ENCODE measurements at places on chromosomes 12 and 14.

- no peak for DNase-seq
These were observed 71.4 kb downstream of the SLC41A2 start for GRCh38 chr12:104886418-104887401.

DNA sequence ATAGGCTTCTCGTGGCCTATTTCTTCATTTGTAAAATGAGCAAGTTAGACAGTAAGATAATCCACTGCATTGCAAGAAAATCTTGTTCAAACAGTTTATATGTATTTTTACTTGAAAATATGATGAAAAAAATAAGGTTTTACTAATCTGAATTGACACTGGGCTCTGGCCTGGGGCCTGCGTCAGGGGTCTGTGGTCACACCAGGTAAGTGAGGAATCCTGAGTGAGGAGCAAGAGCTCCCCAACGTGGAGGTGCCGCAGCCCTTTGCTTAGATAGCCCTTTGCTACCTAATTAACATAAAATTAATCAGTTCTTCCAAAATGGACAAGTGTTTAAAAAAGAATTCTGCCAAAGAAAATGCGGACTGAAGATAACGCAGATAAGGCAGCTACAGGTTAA is 39.1 kb upstream of the STAB2 start:
- DNase-seq, result peak; percentile 74

GRCh38 chr12:84305144-84305543 is 607.5 kb downstream of the SLC6A15 start:
- DNase-seq, result no peak

DNA sequence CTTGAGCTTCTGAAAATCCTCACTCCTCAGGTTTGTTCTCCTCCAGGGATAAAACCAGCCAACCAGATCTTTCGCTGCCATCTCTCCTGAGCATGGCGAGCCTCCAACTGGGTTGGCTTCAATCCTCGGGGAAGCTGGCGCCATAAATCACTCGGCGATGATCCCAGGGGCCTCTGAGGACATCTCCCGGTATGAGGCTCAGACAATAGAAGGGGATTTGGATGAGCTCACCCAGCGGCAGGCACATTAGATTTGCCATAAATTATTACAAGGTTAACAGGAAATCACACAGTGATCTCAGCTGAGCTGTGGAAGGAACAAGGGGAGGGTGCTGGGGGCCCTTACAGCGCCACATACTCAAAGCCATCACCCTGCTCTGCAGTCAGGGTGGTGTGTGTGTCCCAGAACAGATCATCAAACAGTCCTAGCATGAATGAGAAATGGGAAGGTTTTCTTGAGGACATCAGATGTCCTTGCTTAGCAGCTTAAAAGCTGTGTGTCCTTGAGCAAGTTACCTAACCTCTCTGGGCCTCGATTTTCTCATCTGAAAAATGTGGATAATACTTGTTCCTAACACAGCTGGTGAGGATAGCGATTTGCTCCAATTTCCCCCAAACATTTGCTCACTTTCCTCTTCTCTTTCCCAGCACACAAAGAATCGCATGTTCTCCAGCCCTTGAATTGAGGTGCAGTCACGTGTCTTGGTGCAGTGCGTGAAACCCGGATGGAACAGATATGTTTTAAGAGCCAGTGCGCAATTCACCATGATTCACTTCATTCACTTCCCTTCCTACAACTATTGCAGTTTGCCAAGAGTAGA is 142.8 kb downstream of the SCARB1 start:
- peak; percentile 91 for DNase-seq

GRCh38 chr12:130788515-130788914 is 50.5 kb downstream of the STX2 start:
- no peak for DNase-seq

DNA sequence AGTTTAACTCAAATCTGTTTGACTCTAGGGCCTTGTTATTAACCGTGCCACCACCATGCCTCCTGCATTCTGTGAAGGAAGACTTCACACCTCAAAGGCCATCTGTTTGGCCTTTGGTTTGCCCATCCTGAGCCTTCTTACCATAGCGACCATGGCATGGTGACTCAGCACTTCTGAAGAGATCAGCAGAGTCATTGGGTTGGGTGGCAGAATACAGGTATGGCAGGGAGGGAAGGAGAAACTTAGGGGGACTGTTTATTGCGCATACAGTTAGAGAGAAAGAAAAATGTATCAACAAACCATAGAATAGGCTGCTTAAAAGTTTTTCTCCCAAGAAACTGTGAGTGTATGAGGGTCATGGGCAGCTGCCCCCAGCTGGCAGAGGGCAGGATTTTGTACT is 49.2 kb downstream of the DAD1 start:
- DNase-seq, result no peak

GRCh38 chr14:51733147-51733546 is 81.4 kb downstream of the FRMD6 start:
- peak; percentile 21 for DNase-seq

GRCh38 chr12:16175840-16176239 is 101.6 kb downstream of the SLC15A5 start:
- no peak for DNase-seq

- no peak for DNase-seq
These were observed 74.9 kb downstream of the TBK1 start for GRCh38 chr12:64526859-64527258.

DNA sequence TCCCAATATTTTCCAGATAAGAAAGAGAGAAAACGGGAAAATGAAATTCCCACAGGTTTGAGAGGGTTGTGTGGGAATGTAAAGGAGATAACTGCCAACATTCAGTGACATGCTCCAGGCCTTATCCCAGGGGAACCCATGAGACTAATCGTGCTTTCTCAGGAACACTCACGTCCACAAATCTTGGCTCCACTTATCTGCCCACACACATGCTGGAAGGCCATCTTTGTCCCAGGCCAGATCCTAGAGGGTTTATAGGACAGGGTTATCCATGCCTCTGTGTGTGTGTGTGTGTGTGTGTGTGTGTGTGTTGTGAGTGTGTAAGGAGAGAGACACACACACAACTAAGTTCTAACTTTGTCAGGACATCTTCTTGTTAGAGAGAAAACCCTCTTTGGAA is 182.2 kb upstream of the E2F7 start:
- DNase-seq, result no peak

Measured in NCI-H1417 treated with DMSO at 0.1 percent for 48 hours (cell line).